Hepatocyte (in vitro differentiated cells): ENCODE measurements at places on chromosomes 1 and 21. TPM values are rescaled to one million over a fixed set of nuclear protein-coding genes. Genes with fewer than 3 reads are reported as not detected.

GRCh38 chr1:94093996-94094395 is 27.0 kb downstream of the ABCA4 start:
- DNase-seq = no peak

- no peak for DNase-seq
Measured at GRCh38 chr1:22920026-22920733, 52.5 kb downstream of the LACTBL1 start.

- DNase-seq = no peak
Measured at GRCh38 chr1:240652961-240653409, 41.0 kb upstream of the GREM2 start.

- peak; percentile 28 for DNase-seq
Measured at GRCh38 chr1:13860031-13860430, 160.0 kb downstream of the PRDM2 start.

GRCh38 chr1:222023025-222023424 is 281.1 kb upstream of the DUSP10 start:
- no peak for DNase-seq

GRCh38 chr21:39613041-39613934 is 548 bp downstream of the B3GALT5 start:
- DNase-seq = no peak

- DNase-seq = no peak
Measured at GRCh38 chr1:41800311-41800829, 118.4 kb downstream of the HIVEP3 start.

- DNase-seq = no peak
Measured at GRCh38 chr1:65289449-65289848, 19.9 kb upstream of the DNAJC6 start.

GRCh38 chr21:15764878-15765277 is 35.1 kb downstream of the USP25 start:
- DNase-seq = no peak

DNA sequence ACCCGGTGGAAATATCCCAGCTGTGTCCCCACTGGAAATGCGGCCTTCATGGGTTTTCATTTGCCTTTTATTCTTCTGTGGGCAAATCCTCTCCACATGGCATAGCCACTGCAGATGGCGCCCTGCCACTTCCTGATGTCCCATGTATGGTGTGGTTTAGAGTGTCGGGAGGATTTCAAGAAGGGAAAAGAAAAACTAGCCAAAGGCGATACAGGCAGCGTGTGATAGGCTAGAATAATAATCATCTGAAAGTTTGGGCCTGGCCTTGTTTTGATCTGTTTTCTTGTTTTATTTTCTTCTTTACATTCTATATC is 123.6 kb downstream of the PEX14 start:
- DNase-seq = no peak

- no peak for DNase-seq
Measured at GRCh38 chr1:39683591-39684312, 7.5 kb downstream of the HPCAL4 start.

- DNase-seq = no peak
Measured at GRCh38 chr1:151644001-151644400, 32.2 kb downstream of the SNX27 start.

DNA sequence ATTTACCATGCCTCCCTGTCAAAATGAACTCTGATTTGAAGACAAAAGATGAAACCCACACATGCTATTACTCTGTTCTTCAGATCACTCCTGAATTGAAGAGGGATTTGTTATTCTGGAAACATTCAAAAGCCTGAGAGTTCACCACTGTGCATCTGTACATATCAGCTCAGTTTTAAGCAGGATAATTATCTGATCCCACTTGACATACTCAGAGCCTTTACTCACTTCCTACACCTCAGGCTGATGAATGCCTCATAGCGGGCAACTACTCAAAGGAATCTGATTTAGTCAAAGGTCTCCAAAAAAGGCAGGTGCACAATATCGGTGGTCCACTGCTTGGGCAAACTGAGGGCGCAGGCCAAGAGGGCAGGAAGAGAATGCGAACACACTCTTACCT is 47.5 kb upstream of the LPAR3 start:
- no peak for DNase-seq

GRCh38 chr1:9126511-9126910 is 2.4 kb downstream of the GPR157 start:
- no peak for DNase-seq

GRCh38 chr1:226661965-226662364 is 77.1 kb downstream of the ITPKB start:
- no peak for DNase-seq

- DNase-seq = no peak
Measured at GRCh38 chr1:13675151-13675651, 24.8 kb upstream of the PRDM2 start.

DNA sequence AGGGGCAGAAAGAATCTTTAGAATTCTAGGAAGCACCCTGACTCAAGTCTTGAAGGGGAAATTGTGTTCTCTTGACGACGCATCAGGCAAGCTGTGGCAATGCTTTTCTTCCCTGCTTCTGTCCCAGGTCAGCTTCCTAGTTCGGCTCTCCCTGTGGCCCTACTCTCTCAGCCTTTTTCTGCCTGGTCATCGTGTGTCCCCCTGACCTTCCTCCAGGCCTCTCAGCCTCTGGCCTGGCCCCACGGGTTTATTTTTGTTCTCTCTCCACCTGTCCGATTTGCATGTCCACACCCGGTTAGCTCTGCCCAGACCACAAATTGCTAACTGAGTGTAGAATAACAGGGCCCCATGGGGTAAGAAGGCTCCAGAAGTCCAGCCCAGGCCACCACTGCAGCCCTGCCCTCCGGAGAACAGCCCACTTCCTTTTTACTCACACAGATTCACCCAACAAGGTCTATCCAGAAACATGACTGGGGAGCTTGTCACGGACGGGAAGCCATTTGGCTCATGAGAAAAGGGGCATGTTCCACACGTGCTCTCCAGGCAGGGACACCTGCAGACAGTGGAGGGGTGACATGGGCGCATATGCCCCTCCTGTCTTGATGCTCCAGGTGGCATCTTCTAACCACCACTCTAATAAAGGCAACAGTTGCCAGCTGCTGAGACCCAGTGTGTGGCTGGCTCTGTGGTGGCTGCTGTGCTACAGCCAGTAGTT is 9.8 kb downstream of the KCNN3 start:
- DNase-seq = no peak

GRCh38 chr1:112255080-112255479 is 140.9 kb upstream of the CTTNBP2NL start:
- DNase-seq = no peak

- peak; percentile 25 for DNase-seq
Measured at GRCh38 chr1:215606564-215607168, 39.6 kb downstream of the KCTD3 start.

DNA sequence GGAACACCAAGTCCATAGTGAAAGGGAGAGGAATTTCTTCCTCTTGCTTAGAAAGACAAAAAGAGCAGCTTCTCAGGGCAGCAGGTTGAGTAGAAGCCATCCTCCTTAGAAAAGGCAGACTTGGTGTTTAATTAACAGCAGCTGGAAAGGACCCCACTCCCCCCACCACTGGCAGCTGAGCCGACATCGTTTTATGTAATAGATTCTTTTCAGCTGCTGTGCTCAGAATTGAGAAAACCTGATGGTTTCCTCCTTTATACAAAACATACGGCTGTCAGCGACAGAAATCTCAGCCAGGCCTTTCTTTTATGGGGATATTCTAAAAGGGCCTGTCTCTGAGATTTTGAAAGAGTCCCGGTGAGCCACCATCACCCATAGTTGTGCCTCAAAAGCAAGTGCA is 49.9 kb downstream of the MAN1C1 start:
- no peak for DNase-seq

DNA sequence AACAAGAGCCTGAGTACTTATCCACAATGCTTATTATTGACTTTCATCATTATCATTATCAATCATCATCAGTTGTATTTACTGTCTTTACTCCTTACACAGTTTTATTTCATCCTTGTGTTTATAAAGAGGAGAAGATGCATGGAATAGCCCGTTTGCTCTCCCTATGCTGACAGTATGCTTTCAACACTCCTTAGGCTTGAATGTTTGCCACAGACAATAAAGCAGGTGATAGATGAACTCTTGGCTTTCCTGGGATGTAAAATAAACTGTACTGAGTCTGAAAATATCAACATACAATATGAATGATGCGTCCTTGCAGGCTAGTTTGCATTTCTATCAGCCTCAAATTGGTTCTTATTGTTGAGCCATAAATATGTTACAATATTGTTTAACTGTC is 891.8 kb upstream of the NCAM2 start:
- DNase-seq = no peak

DNA sequence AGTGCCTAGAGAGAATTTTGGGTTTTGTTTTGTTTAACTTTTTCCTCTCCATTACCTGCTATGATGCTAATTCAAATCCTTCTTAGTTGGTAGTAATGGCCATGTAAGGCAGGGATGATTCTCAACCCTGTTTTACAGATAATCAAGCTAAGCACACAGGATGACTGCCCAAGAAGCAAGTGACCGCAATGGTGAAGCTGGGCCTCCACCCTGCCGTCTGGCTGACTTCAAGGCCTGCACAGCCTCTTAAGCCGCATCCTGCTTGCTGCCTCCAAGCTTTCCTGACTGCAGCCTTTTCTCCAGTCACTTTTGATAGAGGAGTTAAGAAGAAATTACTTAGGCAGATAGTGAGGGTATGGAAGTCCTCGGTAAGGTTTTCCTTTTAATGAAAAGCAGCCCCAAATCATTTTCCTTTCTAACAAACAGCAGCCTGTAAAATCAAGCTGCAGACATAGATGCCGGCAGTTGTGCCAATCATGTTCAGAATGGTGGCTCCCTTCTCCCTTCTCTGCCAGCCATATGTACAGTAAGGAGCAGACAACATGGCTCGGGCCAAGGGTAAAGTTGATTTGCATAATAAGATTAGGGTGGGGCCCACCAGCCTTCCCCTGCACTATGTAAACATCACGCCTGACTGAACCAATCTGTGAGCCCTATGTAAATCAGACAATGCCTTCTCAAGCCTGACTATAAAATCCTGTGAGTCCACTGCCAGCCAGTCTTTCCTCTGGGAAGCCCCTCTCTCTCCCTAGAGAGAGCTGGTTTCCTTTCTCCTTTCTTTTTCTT is 8.8 kb upstream of the CTBS start:
- peak; percentile 72 for DNase-seq

DNA sequence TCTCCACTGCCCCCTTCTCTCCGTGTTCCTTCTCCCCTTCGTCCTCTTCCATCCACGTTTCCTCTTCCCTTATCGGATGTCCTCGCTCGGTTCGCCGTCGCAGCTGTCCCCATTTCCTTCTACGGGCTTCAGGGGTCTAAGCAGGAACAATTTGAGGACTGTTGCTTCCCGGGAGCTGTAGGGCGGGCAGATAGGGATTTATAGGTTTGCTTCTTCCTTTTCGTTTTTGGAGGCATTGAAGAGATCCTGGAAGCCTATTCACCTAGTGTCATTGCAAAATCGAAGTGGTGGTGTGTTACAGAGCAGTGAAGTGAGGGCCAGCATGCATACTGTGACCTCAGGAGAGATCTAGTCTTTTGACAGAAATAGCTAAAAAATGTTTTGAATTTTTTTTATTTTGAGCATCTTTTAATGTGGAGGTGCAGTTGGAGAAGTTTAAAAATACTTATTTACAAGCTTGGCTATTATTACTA is 897 bp downstream of the ZYG11B start:
- DNase-seq = no peak

- no peak for DNase-seq
Measured at GRCh38 chr1:207020709-207021107, 11.8 kb downstream of the C1orf116 start.

DNA sequence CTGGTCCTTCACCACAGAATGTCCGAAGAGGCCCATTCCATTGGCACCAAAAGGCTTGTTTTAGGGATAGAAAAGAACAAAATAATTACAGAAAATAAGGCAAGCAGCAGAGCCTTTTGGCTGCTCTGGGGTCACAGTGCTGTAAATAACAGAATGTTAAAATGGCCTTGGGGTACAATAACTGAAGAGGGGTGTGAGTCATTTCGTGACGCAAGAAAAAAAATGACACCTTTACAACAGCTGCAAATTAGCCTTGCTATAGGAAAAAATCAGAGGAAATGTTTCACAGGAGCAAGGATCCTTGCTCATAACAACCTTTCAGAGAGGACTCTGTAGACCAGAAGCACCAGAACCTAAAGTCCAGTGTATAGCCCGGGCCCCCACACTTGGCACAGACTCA is 483.4 kb downstream of the OMA1 start:
- no peak for DNase-seq

GRCh38 chr1:111140680-111140967 is 601 bp downstream of the CEPT1 start:
- DNase-seq = peak; percentile 73

- DNase-seq = no peak
Measured at GRCh38 chr1:224435318-224435763, 744 bp upstream of the WDR26 start.

- DNase-seq = no peak
Measured at GRCh38 chr1:88700425-88701013, 16.4 kb downstream of the PKN2 start.

- DNase-seq = no peak
Measured at GRCh38 chr1:196733091-196733970, 41.3 kb upstream of the CFHR3 start.

PCP4L1 gene
- 1.4 and 2.6 TPM in 2 replicates for total RNA-seq

CCDC24 gene
- 11.0 and 13.2 TPM in 2 replicates for total RNA-seq

PPFIA4 gene
- total RNA-seq = 1.1 and 1.4 TPM in 2 replicates

EPHB2 gene
- total RNA-seq = 11.9 and 18.3 TPM in 2 replicates

FCMR gene
- total RNA-seq = 0.97 and 2.6 TPM in 2 replicates

UQCRHL gene
- total RNA-seq = 2.0 and 2.6 TPM in 2 replicates

RCAN3 gene
- 9.0 and 10.1 TPM in 2 replicates for total RNA-seq

C1orf232 gene
- not detected in 2 replicates for total RNA-seq
